GM12892 (cell line): ENCODE measurements at places on chromosomes 12 and 14.

DNA sequence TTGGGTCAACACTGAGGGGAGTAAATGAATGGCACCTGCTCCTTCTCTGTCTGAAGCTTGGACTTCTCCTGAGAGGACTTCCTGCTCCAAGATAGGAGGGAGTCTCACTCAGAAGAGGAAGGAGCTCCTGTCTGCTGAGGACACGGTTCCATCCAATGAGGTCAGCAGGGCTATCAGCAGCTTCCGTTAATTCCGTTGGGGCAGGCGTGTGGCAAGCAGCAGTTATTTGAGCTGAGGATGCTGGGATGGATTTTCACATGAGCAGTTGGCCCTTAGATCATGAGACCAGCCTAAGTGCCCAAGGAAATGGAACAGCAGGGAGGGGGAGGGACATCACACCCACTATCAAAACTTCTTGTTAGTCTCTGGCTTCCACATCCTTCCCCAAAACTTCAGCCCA lies 159.0 kb upstream of the PZP start:
- no peak for DNase-seq

DNA sequence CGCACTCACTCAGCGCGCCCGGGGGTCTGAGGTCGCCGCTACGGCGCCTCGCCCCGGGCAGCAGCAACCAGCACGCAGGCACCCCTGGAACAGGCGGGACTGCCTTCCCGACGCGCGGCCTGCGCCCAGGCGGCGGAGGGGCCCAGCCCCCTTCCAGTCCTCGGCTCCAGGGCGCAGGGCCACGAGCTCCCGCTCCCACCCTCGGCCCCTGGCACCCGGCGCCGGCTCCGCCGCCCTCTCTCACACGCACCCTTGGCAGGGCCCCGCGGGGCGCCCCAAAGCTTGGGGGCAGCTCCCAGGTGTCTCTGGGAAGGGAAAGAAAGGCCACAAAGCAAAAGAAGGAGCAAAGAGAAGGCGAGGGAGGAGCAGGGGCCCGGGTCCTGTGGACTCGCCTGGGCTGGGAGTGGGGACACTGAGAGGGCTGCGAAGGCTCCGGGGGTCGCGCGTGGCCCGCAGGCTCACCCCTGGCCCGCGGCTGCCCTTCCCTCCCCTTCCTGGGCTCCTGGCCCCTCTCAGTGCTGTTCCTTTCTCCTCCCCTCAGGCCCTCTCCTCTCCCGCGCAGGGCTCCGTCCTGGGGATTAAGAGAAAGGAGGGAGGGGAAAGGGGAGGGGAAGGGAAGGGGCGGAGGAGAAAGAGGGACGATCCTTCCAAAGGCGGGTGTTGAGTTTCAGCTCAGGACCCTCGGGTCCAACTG lies 907 bp upstream of the EFS start:
- DNase-seq: no peak

- no peak for DNase-seq
Observed at GRCh38 chr12:94855853-94856252, 147.6 kb downstream of the NDUFA12 start.

DNA sequence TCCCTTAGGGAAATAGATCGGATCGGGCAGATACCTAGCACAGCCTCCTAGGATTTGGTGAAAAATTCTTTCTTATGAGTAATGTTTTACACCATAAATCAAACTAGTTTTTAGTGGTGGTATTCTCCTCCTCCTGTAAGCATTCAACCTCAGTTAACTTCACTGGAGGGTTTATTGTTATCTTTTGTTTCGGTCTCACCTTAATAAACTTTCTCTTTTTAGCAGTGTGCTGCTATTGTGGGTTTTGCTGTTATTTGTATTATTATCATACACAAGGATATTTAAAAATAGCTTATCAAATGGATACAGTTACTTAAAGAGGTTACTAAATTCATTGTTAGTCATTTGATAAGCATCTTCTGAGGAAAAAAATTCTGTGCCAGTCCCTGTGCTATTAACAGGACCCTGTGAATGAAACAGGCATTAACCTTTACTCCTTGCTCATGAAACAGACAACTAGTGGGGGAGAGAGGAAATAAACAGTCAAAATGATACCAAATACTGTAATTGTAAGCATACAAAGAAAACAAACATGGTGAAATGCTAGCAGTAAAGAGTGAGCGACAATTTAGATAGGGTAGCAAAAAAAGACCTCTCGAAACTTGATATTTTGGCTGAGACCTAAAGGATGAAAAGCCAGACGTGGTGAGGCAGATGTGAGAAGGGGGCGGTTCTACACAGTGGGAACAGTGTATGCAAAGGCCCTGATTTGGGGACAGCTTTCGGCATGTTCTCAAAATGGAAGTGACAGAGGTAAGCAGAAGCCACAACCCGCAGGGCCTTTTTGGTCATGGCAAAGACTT lies 178.7 kb upstream of the SOX5 start:
- DNase-seq: no peak

GRCh38 chr12:3520711-3521110 lies 29.7 kb downstream of the PRMT8 start:
- no peak for DNase-seq

DNA sequence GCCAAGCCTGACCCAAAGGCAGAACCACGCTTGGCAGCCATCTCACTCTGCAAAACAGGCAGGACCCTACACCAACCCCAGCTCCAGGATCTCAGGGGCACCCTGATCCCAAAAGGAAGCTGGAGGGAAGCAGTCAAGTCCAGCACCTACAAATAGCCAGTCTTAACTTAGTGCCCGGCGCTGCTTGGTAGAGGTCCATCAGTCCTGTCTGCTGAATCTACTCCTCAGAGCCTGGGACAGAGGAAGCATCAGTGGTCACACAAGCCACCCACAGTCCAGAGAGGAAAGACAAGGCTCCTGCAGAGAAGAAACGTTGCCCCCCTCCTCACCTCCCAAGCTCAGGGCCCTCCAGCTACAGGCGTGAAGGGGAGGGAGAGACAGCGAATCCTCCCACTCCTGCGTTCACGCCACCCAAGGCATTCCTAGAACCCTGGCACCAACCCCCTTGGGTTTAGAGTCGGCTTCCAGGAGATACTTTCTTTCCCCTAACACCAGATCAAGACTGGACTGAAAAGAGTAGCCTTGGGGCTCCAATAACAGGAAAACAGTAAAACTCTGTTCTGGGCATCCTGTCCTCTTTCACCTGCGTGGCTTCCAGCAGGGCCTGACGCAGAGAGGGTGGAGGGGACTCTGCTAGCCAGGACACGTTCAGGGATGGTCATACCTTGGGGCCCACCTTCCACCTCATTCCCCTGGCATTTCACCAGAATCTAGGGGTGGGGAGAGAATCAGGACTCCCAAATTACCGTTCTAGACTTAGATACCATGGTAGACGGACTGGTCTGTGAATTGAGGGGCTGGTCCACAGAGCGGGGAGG lies 1.2 kb downstream of the PXN start:
- DNase-seq: no peak

GRCh38 chr14:55749201-55749812 lies 169.3 kb downstream of the KTN1 start:
- DNase-seq: no peak
